Stimulated activated CD4-positive, alpha-beta T cell treated with anti-CD3 and anti-CD28 coated beads, Interleukin-15, amount 100 ng/mL, for 1 hour (primary cell): ENCODE measurements at places on chromosomes 12 and 14.

GRCh38 chr12:28035500-28035899 is 63.0 kb upstream of the PTHLH start:
- no peak for DNase-seq

DNA sequence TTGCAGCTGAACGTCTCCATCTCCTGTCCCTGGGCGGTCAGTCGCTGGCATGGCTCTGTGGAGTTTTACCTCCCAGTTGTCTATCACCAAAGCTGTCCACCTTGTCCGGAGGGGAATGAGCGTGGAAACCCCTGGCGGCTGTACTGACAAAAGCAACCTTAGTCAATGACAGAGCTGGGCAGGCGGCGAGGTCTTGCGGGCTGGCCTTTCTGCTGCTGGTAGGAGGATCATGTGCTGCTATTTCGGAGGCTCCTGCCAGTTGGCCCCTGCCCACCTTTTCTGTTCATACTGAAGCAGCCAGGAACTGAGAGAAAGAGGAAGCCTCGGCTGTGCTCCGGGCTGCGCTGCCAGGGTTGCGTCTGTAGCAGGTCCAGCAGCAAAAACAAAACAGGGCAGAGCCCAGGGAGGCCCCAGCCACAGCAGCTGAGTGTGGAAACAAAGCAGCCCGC is 57.7 kb downstream of the HMGA2 start:
- DNase-seq, result no peak

DNA sequence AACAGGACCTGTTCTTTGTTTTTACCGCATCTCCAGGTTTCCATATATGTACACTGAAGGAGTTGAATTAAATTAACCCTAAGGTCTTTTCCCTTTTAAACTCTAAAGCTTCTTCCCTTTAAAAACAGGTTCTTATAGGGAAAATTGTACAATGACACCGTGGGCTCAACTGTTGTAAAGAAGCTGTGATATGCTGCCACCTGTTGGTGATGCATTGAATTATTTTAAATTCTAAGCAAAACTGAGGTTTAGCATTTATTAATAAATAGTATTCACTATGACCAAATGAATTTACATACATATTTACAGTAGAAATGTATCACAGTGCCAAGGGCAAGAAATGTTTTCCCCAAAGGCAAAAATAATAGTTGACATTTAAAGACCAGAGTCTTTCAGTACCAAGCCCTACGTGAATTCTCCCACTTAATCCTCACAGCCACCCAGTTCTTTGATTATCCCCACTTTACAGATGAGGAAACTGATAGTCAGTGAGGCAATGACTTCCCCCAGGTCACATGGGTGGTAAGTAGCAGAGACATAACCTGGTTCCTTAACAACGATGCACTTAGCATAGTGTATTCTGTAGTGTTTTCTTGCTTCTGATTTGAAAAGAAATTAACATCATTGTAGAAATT is 35.7 kb upstream of the TMEM263 start:
- DNase-seq, result no peak

DNA sequence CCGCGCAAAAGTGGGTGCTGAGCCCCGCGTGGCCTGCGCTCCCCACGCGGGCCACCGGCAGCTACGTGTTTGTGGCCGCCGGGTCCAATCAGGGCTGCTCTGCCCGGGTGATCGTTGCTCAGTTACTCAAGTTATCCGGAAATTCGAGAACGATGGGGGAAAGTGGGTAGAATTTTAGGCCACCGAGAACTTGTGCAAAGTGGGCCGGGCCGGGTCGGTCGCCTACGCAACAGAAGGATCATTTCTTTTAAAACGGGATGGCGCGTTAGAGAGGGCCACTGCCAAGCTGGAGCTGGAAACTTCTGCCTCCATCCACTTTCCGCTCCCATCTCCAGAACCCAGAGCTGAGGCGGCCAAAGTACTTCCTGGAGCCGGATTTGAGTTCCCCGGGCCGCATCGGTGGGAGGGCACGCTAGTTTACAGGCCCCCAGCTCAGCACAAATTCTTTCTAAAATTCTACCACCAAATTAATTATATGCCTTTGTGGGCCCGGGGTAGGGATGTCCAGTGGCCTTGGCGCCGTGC is 3.5 kb downstream of the RFX4 start:
- no peak for DNase-seq

DNA sequence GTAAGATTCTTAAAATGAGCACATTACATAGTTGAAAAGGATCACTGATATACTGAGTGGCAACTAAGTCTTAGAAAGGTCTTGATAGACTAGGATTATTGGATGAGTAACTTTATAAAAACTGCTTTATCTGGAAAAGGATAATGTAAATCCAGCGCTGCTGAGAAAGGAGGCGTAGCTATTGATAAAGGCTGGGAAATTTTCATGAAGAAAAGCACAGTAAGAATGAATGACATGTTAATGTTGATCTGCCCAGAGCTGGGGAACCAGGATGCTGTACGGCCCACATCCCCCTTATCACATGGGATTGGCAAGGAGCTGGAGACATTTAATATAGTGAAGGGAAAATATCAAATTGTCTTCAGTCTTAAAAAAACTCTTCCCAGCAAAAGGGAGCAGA is 174.0 kb downstream of the APAF1 start:
- no peak for DNase-seq

- DNase-seq, result no peak
Measured at GRCh38 chr14:76917158-76917596, 91.0 kb downstream of the LRRC74A start.

DNA sequence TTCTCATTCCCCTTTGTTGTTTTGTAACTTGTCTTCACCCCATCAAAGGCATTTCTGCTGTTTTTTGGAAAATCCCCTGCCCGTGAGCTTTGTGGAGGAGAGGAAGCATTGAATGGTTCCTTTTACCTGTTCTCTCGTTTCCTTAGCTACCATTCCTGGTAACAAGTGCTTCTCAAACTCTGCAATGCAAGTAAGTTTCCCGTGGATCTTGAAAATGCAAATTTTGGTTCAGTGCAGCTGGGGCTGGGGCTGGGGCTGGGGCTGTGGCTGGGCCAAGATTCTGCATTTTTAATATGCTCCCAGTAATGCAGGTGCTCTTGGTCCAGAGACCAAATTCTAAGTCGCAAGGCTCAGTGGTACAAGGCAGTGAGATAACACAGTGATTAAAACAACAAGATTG is 151.6 kb downstream of the TTLL5 start:
- DNase-seq, result no peak

GRCh38 chr12:78457938-78458337 is 406.6 kb upstream of the SYT1 start:
- no peak for DNase-seq

DNA sequence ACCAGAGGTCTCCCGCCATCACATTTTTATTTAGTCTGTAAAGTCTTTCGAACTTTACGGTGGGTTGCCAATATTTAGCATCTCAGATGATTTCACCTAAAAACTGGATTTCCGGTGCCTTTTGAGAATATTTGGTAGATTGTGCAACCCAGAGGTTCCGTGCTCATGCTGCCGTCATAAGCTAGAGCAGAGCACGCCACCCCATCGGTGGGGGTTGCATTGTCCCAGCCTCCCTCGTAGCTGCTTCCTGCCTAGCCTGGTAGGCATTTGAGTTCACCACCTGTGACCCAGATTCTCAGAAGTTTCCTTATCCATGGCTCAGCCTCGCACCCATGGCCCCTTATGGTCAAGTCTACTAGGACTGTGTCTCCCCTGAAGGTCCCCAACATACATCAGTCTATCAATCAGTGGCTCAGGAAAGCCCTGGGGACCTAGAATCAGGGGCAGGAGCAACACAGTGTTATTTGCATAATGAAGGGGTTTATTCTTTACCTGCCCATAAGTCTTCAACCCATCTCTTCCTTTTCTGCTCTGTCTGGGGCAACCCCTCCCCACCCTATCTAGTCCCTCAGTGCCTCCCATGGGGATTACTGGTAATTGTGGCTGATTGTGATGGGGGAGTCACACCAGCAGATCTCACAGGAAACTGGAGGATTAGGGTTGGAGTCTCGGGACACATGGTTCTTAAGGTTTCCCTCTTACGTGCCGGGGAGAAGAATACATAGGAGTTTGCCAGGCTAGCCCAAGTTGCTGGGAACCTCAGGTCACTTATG is 152.3 kb downstream of the PHETA1 start:
- no peak for DNase-seq

GRCh38 chr12:121060149-121061001 is 21.3 kb upstream of the OASL start:
- no peak for DNase-seq

GRCh38 chr12:99042226-99042625 is 397.1 kb downstream of the APAF1 start:
- DNase-seq, result no peak

- no peak for DNase-seq
Measured at GRCh38 chr12:1531153-1531653, 63.2 kb downstream of the FBXL14 start.

DNA sequence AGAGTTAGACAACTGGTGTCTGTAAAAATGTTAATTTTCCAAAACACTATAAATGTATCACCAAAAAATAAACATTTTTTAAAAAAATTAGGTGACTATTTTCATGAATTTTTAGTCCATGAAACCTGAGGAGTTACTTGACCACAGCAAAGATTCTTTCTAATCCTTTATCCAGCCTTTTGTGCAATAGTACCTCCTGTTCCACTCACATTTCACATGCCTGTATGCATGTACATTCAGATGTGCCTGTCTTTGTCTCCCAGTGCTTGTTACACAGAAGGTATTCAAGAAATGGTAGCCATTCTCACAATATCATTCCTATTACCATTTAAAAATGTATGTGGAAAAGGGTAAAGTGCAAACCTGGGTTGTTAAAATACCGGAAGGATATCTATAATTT is 857.0 kb downstream of the DIO2 start:
- no peak for DNase-seq

DNA sequence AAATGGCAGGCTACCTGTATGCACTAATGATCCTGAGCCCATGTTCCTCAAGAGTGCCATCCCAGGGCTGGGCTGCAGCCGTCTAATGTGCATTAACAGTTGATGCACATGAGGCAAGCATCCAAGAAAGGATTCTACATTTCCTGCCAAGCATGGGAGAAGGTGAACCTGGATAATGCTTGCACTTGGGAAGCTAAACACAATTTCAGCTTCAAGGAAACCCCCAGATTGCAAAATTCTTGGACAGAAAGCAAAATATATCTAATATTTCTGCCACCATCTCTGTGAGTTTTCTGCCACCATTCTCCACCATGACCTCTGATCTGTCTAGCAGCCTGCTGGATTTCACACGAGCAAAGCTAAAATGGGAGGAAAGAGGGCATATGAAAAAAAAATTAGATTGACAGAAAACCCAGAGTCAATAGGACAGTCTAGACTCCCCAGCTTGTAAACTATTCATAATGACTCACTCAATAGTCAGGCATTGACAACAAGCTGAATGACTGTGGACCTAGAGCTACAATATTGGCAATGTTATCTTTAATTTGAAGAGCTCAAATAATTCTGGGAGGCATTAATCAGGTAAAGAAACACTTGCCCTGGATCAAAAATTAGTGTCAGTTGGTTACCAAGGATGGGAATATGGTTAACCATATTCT is 91.9 kb upstream of the BCL2L14 start:
- no peak for DNase-seq

GRCh38 chr12:52229836-52230343 is 3.2 kb upstream of the KRT7 start:
- DNase-seq, result no peak

DNA sequence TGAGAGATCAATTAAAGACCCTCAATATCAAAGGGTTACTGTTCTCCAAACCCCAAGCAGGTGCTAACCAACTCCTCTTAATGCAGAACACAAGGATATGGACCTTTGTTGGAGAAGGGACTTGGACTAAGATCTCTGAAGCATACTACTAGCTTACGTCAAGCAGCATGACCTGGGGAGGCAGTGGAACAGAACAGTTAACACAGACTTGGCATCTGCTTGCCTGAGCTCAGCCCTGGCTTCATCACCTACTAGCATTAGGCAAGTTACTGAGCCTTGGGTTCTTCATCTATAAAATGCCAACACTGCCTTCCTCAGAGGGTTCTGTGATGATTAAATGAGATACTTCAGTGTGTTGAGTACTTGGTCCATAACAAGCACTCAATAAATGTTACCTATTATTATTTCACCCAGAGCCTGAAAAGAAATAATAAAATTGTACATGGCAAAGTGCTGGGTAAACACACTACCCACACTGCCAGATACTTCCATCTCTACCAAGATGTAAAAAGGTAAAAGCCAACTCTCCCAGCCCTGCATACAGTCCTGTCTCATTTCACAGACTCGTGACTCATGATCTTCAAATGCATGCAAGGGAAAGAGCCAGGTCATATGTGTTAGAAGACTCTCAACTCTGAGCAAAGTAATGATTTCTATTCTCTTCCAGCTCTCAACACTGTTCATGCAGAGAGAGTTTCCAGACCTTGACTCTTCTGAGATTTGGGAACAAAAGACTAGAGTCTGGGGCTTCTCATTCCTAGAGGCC is 39.7 kb downstream of the FMNL3 start:
- no peak for DNase-seq

GRCh38 chr14:86072116-86072894 is 542.4 kb downstream of the FLRT2 start:
- DNase-seq, result no peak

DNA sequence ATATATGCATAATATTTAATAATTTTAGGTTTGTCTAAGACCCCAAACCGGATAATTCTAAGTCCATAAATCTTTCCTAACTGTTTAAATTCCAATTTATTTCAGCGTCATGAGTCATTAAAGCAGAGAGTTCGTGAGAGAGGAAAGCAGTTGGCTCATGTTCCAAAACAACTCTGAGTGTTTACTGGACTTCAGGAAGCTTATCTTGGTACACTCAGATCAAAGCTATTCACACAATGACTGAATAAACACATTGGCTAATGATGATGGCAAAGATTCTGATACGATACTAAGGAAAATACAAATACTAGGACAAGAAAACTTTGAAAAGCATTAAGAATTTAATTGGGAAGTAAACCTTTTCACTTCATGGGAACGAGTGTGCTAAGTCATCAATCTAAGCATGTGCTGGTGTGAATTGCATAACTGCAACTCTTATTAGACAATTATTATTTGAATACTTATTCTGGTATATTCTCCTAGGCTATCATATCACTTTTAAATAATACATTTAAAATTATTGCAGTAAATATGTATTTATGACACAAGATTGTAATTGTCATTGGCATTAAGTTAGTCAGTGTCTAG is 34.8 kb upstream of the CLEC14A start:
- no peak for DNase-seq

GRCh38 chr14:33480071-33480886 is 470.6 kb downstream of the EGLN3 start:
- no peak for DNase-seq

DNA sequence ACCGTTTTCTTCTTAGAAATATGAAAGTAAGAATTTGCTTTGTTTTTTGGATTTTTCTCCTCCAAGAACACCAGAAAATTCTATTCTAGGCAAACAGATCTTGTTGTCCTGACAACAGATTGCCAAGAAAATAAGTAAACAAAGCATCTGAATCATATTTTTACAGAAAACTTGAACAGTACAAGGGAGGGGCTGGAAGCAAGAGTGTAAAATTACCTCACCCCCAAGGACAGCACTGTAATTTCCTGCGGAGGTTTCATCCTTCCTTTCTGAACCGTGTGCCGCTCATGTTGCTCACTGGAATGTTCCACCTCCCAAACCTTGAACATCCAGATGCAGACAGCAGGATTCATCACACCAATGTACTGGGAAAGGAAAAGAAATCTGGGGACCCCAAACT is 5.4 kb upstream of the CAMKK2 start:
- DNase-seq, result no peak

GRCh38 chr14:65599375-65599774 is 186.8 kb downstream of the FUT8 start:
- no peak for DNase-seq
